ENCODE measurements at places on chromosomes 6 and 20.
A peak's percentile ranks its signal among the peaks of the same experiment; 100 is the strongest.

- no peak for ATAC-seq
Measured at GRCh38 chr20:19143890-19144289, 68.6 kb upstream of the SLC24A3 start.

DNA sequence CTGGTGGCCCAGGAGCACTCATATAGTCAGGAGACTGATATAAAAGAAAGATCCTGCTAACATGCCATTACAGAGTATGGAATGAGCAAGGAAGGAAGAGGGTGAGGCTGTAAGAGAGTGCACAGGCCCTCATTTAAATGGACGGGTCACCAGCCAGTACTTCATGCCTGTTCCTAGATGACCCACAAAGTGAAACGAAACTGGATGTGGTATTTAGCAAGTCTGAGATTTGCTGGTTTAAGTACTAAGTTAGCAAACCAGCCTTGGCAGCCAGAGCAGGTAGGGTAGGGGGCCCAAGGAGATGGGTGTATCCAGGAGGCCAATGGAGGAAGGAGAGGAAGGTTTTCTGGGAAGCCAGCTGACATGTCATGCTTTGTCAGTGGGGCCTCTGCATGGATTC is 15.9 kb downstream of the NT5E start:
- peak; percentile 14 for ATAC-seq

DNA sequence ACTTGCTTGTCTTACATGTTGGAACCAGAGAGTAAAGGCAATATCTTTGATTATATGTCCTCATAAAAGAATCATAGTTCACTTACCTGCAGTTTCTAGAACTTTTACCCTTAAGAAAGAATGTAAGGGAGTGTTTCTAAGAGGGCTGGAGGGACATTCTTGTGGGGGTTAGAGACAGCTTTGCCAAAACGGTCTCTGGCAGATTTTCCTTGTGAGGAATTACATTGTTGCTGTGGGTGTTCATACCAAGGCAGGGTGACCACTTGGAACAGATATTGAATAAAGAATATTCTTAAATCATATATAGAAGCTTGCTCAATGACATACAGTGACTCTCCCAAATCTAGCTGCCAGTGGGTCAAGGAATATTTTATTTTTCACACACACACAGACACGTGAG is 517.6 kb upstream of the SOX4 start:
- ATAC-seq: no peak

- no peak for ATAC-seq
Measured at GRCh38 chr6:17492350-17492749, 99.0 kb downstream of the CAP2 start.

DNA sequence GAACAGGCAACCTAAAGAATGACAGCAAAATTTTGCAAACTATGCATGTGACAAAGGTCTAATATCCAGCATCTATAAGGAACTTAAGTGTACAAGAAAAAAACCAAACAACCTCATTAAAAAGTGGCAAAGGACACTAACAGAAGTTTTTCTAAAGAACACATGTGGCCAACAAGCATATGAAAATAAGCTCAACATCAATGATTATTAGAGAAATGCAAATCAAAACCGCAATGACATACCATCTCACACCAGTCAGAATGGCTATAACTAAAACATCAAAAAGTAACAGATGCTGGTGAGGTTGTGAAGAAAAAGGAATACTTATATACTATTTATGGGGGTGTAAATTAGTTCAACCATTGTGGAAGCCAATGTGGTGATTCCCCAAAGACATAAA is 5.5 kb downstream of the RFPL4B start:
- ATAC-seq: no peak
